ENCODE measurements at places on chromosomes 16 and 17.

DNA sequence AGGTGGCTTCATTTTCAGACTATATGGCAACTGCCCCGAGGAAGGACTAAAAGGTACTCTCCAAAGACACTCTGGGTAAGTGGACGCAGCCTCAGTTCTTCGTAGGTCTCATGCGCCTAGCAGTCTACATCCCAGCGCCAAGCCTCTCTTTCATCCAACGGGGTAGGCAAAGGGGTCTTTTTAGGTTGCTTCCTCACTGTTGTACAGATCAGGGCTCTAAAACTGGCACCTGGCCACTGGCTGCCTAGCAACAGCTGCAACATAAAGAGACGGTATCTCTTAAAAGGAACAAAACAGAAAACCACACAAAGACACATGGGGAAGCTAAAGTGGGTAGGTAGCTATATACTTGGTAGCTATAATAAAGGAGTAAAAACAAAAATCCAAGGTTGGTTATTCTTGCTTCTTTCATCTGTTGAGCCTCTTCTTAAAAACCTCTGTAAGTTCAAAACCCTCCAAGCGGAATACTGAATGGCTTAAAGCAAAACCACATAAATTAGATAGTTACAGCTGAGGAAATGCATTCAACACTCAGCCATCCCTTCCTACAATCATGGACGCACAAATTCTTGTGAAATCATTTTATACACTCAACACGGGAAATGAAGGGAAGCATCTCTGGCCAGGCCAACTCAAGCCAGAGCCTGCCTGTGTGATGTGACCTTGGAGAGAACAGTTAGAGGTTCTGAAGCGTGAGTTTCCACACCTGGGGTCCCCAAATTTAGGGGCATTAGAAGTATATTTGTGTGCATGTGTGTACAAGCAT, 22.7 kb downstream of the CYTH1 start:
- DNase-seq = no peak

DNA sequence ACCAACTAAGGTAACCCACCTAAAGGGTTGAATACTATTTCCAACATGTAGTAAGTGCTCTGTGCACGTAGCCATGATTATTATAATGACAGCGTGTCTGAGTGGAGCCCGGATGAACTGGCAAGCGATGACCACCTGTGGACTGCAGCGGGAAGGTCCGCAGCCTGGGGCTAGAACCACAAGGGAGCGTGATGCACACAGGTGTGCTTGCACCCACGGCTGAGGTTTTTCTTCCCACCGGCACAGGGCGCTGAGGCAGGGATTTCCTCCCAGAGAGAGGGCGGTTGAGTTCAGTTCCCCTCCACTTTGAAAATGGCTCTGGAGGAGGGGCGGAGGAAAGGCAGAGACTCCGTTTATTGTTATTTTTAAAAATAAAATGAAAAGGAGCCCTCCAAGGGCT, 221.7 kb upstream of the HSBP1 start:
- no peak for DNase-seq

DNA sequence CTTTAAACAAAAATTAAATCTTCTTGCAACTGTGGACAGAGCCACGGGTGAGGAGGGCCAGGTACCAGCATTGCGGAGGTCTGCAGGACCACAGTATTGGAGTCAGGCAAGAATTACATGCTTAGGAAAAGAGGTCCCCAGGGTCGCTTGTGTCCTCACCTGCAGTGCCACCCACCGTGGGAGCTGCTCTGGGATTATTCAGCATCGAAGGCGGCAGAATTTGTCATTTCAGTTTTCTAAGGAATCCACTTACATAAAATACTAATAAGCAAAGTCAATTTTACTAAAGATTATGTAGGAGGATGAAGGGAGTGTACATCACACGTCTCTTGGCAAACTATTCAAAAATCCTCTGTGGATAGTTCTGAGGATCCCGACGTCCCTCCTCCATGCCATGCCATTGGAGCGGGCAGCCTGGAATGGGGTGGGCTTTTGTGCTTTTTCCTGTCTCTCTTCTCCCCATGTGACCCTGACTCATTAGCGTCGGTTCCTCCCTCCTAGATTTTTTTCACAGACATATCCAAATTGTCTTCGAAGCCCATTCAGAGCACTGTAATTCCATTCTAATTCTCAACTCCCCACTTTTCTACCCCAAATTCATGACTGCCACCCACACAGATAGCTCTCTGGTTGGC, 3.0 kb upstream of the PIK3R6 start:
- DNase-seq = no peak

DNA sequence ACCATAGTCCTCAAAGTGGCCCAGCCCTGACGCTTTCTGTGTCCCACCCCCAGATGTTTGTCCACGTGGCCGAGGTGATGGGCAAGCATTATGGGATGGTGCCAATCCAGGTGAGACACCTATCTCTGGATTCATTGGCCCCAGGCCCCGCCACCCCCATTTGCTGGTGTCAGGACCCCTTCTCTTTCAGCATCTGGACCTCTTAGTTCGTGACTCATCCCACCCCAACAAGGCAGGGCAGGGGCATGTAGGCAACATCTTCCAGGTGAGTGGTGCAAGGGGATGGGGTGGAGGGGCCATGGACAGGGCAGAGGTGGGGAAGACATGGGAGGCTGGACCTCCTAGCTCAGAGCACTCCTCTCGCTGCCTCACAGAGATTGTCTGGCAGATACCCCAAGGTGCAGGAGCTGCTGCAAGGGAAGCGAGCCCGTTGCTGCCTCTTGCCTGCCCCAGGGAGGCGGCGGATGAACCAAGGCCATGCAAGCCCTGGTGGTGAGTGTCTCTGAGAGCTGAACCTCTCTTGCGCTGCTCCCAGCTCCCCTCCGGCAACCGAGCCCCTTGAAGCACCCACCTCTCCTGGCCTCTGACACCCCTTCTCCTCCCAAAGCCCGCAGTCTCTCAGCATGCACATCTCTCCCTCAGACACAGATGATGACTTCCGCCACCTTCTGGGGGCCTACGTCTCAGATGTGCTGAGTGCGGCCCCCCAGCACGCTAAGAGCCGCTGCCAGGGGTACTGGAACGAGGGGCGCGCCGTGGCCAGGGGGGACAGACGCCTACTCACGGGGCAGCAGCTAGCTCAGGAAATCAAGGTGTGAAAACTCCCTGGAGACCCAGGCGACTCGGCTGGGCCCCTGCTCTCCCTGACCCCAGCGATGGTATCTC, 3.6 kb downstream of the RNF112 start:
- DNase-seq = no peak

DNA sequence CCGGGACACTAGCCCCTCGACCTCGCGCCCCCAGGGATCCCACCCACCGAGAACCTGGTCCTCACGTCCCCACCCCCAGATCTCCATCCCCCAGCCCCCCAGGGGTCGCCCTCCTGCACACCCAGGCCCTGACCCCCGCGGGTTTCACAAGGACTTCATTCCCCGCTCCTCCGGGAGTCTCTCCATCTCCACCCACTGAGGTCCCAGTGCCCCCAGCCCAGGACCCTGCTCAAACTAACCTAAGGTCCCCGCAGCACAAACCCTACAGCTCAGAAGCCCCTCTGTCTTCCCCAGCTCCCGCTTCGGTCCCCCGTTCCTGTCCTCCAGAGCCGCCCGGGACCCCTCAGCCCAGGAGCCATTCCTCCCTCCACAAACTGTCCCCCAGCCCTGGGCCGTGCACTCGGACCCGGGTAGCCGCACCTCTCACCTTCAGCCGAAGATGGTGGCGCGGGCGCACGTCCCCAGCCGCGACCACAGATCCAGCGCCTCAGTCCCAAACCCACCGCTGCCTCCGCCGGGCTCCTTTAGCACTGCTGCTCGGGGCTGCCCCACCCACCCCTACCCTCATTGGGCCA, at the start of gene MYH10:
Gene MYH10 (minus strand): TSS at position 499 of the 575 bp plus-strand sequence. CDS start 7,479 bp downstream, outside the sequence.
- no peak for DNase-seq

- no peak for DNase-seq
Measured at GRCh38 chr17:69485251-69485661, 70.8 kb downstream of the MAP2K6 start.

- DNase-seq = no peak
Measured at GRCh38 chr17:19975601-19976000, 2.0 kb downstream of the AKAP10 start.

DNA sequence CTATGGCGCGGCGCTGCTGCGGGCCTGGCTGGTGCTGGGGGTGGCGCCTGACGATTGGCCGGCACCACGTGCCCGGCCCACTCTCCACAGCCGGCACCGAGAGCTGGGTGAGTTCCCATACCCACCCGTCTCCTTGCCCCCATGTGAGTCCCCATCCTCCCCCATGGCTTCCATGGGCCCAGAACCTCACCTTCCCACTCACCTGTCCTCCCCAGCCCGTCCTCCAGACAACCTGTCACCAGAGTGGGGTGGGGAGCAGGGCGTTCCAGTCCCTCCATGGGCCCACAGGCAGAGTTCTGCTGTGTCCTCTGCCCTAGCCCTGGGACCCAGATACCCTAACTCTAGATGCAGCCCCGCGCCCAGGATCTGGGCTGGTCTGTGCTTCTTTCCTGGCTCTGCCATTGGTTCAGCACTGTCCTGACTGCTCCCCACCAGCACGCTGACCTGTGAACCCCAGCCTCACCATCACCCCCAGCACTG, 5.5 kb downstream of the ARMC5 start:
- DNase-seq = no peak

GRCh38 chr16:66295761-66296546, 70.5 kb upstream of the CDH5 start:
- DNase-seq = no peak

- DNase-seq = peak; percentile 27
Measured at GRCh38 chr17:77320485-77321256, 179.9 kb downstream of the SEC14L1 start.
